Kidney (tissue), 22 donors: ENCODE measurements at places on chromosomes 2 and 18. TPM values are rescaled to one million over a fixed set of nuclear protein-coding genes. Genes with fewer than 3 reads are reported as not detected.

Gene SLC66A3
- total RNA-seq = 33.0 TPM

Gene DSG4
- not detected for total RNA-seq

Gene KCNK3
- total RNA-seq = 8.1 TPM

Gene SLC14A1
- 8.5 TPM for total RNA-seq

Gene SP5
- total RNA-seq = 0.25 TPM

Gene SPP2
- total RNA-seq = not detected

Gene CIB4
- total RNA-seq = not detected

Gene GREB1L
- 0.79 TPM for total RNA-seq

Gene PELI1
- 36.9 TPM for total RNA-seq

Gene OBSL1
- 123 TPM for total RNA-seq

Gene CD207
- total RNA-seq = 0.66 TPM

Gene NABP1
- total RNA-seq = 39.7 TPM
